T-helper 9 cell (primary cell): ENCODE measurements at places on chromosomes 3 and 15.

GRCh38 chr15:80567721-80568157, 127.4 kb upstream of the ABHD17C start:
- DNase-seq, result no peak

- no peak for DNase-seq
These were observed 553.7 kb downstream of the TUSC7 start for GRCh38 chr3:117263270-117263669.

GRCh38 chr15:99686290-99686689, 46.9 kb downstream of the LYSMD4 start:
- DNase-seq, result no peak

DNA sequence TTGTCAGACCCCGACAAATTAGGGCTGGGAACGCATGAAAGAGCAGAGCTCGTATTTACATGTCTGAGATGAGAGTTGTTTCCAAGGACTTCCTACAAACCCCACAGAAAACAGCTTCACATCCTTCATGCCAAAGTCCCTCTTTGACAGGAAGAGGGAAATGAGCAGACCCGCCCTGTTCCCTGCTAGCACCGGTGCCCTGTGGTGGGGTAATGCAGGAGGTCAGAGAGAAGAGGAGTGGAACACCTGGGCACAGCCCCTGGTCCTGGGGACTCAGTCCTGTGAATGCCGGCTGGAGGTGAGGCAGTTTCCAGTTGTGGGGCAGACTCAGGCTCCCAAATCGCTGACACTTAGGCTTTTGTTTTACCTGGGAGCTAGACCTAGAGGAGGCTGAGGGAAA, 4.0 kb downstream of the PLA2G4D start:
- DNase-seq, result no peak

DNA sequence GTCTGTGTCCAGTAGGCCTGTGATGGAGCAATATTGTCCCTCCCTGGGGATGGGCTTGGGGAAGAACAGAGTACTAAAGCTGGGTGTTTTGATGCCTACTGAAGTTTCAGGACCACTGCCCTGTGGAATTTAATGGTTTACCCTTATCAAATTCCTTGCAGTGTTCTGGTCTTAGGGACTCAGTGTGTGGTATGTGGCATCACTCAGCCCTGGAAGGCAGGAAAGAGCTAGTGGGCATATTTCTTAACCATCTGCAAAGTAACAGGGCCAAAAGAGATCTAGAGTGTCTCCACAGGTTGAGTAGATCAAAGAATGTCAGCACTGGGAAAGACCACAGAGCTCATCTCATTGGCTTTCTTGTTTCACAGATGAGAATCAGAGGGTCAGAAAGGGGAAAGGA, 11.8 kb upstream of the SCN10A start:
- DNase-seq, result no peak

- no peak for DNase-seq
These were observed 87.3 kb downstream of the TFG start for GRCh38 chr3:100796556-100796955.

- no peak for DNase-seq
These were observed 233.5 kb upstream of the ST8SIA2 start for GRCh38 chr15:92159906-92160841.

DNA sequence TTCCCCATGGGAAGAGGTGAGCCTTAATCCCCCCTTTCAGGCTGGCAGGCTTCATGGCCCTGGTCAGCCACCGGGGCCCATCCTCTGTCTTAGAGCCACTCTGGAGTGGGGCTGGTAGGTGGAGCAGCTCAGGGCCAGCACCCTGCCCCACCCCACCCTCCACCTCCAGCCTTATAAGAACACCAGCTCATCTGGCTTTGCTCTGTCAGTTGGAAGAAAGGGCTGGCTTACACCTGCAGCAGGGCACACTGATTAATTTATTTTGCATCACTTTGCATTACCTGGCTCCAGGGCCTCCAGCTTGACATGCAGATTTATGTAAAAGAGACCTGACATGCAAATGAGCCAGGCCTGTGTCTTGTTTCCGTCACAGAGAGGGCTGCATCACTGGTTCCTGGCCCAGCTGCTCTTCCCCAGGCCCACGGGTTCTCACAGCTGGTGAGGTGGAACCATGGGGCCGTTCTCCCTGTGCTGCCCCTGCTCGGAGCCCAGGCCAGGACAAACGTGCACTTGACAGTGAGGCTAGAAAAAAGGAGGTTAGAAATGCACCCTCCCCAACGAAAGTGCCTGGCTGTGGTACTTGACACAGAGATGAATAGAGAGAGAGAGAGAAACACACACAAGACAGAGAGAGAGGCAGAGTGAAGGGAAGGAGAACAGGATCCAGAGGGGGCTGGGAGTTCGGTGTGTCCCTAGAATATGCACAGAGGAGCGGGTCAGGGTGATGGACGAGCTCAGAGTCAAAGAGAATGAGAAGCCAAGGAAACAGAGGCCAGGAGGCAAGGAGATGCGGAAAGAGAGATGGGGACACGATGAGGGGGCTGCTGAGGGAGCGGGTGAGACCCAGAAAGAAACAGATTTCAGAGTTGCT, 44.5 kb upstream of the MAGEF1 start:
- no peak for DNase-seq

GRCh38 chr15:63135804-63136203, 14.1 kb downstream of the LACTB start:
- no peak for DNase-seq

DNA sequence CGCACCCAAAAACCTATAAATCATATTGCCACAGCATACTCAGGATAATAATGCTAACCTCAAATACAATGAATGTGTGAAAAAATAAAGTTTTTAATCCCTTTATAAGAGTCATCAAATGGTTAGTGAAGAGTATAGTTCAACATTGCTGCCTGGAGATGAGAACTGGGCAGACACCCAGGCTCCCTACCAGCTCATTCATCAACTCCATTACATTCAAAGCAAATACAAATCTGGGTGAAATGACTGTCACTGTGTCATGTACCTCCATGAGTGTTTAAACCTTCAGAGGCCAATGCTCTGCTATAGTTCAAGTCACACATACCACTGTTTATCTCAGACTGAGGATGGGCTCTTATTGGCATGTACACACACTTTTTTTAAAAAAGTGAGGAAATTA, 167.2 kb upstream of the KCNMB2 start:
- DNase-seq, result no peak

DNA sequence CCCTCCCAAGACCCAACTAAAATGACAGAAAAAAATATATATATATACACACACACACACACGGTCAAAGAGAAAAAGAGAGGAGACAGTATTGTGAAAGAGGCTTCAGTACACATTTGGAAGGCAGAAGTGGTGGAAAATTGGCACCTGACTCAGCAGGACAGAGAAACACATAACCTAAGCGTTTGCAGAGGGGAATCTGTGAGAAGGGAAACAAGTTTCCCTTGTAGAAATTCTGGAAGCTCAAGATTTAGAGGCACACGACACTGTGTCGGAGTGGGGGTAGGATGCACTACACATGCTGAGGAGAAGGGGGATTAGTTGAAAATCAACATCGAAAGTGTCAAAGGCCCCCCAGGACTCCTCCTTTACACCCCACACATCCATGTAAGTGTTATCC, 53.1 kb downstream of the PAK2 start:
- DNase-seq, result no peak

DNA sequence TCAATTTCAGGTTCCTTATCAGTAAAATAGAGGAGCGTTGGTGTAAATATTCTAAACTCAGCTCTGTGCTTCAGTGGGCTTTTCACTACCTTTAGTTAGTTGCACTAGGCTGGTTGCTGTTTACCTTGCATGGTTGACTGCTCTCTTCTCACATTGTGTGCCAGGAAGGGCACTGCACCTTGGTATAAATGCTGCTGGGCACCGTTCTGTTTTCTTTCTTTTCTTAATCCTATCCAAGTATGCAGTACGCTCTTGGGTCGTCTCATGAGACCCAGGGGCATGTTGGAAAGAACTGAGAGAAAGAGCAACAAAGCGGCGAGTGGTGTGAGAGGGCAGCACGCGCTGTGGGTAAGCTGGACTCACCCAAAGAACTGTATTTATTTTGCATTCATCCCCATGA, 22.4 kb downstream of the KCNMB2 start:
- DNase-seq, result no peak

- no peak for DNase-seq
These were observed 33.6 kb upstream of the GALNT15 start for GRCh38 chr3:16140894-16141285.

GRCh38 chr3:71702131-71703024, 22.8 kb downstream of the EIF4E3 start:
- no peak for DNase-seq

DNA sequence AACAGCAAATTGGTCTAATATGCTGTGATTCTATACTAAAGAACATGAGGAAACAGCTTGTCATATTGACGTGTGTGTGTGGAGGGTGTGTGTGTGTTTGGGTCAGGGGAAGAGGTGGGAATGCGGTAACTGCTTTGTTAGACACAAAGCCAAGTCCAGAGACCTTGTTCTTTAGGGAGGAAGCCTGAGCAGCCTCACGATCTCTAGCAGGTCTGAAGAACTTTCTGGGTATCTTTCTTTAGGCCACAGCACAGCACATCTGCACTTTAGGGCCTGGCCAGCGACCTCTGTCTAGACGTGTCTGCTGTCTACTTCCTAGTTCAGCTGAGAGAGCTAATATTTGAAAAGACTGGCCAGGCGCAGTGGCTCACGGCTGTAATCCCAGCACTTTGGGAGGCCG, 220.0 kb upstream of the TPRG1 start:
- DNase-seq, result no peak

- no peak for DNase-seq
These were observed 119.3 kb upstream of the SLC24A5 start for GRCh38 chr15:48001393-48002039.

- DNase-seq, result no peak
These were observed 101.7 kb upstream of the CCDC54 start for GRCh38 chr3:107275511-107275910.

- no peak for DNase-seq
These were observed 166.8 kb upstream of the MRPL3 start for GRCh38 chr3:131669600-131669999.

GRCh38 chr3:184290331-184290730, 8.7 kb upstream of the PSMD2 start:
- DNase-seq, result no peak

- no peak for DNase-seq
These were observed 327.1 kb upstream of the SLCO3A1 start for GRCh38 chr15:91526424-91526823.

DNA sequence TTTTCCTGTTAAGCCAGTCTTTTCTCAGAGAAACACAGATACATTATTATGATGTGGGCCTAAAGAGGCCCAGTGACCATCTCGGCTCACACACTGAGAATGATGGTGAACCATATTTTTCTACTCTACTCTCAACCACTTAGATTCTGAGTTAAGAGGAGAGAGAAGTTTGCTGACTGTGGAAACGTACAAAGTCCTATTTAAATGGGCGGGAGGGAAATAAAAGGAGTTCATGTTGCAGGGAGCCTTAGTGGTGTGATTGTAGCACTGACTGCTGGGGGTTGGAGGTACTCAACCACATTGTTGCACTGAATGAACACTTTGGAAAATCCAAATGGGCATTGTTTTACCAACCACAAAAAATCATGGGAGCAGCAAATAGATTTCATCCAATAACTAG, 51.0 kb downstream of the ATP8B4 start:
- DNase-seq, result no peak

DNA sequence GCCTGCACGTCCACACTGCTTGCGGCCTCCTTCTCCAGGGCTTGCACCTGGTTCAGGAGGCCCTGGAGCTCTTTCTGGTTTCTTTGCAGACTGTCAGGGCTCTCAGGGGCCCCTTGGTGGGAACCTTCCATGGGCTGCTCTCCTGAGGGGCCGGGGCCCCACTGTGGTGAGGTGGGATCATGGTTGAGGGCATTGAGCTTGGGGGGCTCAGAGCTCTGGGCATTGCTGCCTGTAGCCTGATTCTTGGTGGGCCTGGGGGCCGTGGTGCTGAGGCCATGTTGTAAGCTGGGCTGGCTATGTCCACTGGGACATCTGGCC, 7.5 kb downstream of the XIRP1 start:
- DNase-seq, result no peak

GRCh38 chr3:14540821-14541385, 761 bp upstream of the GRIP2 start:
- no peak for DNase-seq

DNA sequence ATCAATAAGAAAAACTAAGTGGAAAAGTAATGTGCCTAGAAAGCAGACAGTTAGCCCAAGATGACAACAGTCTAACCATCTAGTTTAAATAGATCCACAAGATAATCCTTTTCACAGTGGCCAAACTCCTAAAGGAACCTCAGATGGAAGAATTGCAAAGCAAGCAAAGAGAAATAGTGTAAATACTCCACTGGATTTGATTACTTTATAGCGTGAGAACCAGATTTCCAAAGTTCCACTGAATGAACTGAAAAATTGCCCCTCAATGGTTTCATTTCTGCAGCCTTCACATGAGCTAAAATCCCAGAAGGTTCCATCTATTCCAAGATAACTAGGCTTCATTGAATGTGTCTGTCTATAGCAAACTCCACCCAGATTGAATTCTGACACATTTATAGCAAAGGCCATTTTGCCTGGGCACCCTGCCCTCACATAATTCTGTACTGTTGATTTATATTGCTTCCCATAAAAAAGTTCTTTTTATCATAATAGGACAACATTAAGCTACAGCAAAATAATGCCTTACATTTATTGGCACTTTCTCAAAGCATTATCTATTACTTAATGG, 129.7 kb upstream of the THBS1 start:
- DNase-seq, result no peak

DNA sequence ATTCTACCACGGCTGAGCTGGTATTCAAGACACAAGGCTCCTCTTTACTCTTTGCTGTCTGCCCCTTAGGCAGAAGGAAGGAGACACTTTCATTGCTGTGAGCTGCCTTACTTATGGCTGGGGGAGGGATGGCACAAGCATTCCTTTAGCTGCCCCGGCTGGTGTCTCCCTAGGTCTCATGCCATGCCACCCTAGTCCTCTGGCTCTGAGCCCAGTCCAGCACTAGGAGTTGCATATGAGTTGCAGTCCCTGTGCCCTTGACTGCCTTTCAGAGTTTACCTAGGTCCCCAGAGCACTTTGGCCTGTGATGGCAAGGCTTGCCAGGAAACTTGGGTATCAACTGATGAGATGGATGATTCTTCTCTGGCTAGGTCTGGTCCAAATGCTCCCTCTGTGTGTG, 296.4 kb downstream of the RBMS3 start:
- no peak for DNase-seq

DNA sequence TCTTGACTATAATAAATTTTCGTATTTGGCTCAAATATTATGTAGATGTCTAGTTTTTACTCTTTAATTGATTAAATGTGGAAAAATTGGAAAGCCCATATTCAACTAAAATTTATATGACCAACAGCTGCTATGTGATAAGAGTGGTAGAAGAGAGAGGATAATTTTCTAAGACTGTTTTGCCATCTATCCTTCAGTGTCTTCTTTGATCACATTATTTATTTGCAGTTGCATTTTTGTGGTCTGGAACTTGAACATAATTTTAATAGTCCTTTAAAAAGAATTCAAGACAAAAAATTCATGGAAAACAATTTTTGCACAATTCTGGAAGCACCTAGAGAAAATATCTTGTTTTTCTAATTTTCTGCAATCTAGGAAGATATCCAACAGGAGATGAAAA, 213.3 kb upstream of the THBS1 start:
- no peak for DNase-seq

GRCh38 chr3:134445636-134446035, 40.1 kb downstream of the ANAPC13 start:
- no peak for DNase-seq
